ENCODE measurements at places on chromosomes 11 and 22.

DNA sequence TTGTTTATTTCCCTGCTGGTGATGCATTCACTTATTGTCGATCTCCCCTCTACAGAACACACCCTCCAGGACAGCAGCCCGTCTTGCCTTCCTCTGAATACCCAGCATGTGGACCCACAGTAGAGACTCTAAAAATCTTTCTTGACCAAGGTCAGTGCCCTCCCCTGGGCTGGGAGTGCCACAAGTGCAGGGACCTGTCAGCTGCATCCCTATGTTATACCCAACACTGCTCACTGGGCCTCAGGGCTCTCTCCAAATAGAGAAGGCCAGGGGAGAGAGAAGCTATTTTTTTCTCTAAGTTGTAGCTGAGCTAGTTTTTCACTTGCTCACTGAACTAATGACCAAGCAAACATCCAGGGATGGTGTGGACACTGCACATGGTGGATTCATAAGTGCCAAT, 9.8 kb downstream of the KCNJ1 start:
- DNase-seq: no peak

GRCh38 chr22:27609451-27609888, 192.1 kb downstream of the MN1 start:
- DNase-seq: no peak

GRCh38 chr11:117662255-117662654, 134.8 kb downstream of the DSCAML1 start:
- no peak for DNase-seq

- DNase-seq: no peak
Observed at GRCh38 chr22:20793748-20794649, 20.1 kb downstream of the SERPIND1 start.

DNA sequence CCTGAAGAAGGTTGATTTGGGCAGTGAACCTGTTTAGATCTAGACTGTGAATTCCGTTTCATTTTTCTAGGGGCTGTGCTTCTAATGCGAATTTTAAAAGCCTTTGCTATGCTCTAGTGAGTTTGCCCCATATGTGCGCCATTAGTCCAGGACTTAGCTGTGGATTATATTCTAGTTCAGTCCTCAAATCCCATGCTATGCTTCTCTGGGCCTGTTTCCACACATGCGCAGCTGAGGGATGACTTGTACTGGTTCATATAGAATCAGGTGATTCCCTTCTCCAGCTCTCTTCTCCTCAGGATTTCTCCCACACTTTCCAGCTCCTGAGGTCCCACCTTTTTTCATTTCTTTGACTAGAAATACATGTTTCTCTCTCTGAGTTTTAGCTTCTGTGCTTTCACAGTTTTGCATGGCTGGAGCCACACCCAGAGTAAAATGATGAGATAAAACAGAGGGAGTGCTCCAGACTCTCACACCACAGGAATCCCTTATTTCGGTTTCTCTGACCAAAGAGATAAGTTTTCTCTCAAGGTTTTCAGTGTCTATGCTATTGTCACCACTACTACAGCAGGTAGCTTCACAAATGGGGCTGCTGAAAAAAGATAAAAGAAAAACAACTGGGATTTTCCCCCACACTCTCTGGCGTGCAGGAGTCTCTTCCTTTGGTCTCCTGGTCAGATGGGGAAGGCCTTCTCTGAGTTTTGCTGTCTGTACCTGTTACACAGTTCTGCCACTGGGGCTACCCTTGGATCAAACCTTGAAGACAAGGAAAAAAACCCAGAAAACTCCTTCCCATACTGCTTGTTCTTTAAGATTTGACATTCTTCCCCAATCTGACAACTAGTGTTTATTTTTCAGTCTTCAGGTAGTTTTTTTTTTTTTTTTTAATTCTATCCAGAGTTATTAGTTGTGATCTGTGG, 96.2 kb upstream of the TEAD1 start:
- DNase-seq: no peak

GRCh38 chr22:44523981-44524759, 26.1 kb upstream of the RTL6 start:
- no peak for DNase-seq

- DNase-seq: no peak
Observed at GRCh38 chr22:28892175-28892731, 8.9 kb downstream of the ZNRF3 start.

All from NCI-H1092 (cell line).